Pancreas (tissue), 10 donors: ENCODE measurements at places on chromosomes 16 and 17. TPM values are rescaled to one million over a fixed set of nuclear protein-coding genes. Genes with fewer than 3 reads are reported as not detected.

The C16orf96 gene
- 0.28 TPM for total RNA-seq

DNA sequence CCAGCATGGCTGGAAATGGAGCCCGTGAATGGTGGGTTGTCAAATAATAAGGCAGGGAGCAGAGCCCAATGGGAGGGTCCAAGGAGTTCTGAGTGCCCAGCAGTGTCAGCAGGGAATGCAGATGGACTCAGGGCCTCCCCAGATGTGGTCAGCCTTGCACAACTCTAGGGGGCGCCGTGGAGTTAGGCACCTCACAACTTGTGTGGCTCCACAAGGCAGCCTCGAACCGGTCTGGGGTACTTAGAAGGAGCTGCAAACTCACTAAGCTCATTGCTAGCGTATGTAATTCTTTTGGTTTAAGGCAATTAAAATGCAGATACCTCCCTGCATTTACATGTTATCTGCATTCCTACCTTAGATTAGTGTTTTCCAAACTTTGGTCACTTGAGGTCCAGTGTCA lies 18.1 kb downstream of the IRF8 start:
- peaks cover 6% of the 10 kb centered on the region for H3K4me1 ChIP-seq
- H3K27ac ChIP-seq = no peak overlapping the region
- no peaks in the 10 kb centered on the region for H3K27me3 ChIP-seq

DNA sequence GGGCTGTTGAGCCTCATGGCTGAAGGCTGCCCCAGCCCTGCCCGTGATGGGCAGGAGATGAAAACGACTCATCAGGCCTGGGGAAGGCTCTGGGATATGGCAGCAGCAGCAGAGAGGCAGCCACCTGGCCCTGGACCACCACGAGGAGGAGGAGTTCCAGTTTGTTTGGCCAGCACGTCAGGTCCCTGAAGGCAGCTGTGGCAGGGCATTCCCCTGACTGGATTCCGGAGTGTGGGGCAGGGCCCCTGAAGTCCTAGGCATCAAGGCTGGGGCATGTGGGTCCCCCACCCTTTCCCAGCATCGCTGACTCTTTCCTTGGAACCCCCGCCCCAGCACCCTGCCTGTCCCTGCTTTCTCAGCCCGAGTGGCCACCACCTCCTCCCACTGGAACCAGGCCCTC lies 197.4 kb downstream of the ZNF423 start:
- no peaks in the 10 kb centered on the region for H3K4me1 ChIP-seq
- H3K4me3 ChIP-seq = no peak overlapping the region
- H3K27me3 ChIP-seq = no peaks in the 10 kb centered on the region
- H3K36me3 ChIP-seq = no peaks in the 10 kb centered on the region

GRCh38 chr16:86716649-86717048 lies 138.3 kb downstream of the FOXL1 start:
- H3K27me3 ChIP-seq = no peaks in the 10 kb centered on the region
- no peak for DNase-seq
- H3K27ac ChIP-seq = no peak overlapping the region
- no peaks in the 10 kb centered on the region for H3K4me1 ChIP-seq

DNA sequence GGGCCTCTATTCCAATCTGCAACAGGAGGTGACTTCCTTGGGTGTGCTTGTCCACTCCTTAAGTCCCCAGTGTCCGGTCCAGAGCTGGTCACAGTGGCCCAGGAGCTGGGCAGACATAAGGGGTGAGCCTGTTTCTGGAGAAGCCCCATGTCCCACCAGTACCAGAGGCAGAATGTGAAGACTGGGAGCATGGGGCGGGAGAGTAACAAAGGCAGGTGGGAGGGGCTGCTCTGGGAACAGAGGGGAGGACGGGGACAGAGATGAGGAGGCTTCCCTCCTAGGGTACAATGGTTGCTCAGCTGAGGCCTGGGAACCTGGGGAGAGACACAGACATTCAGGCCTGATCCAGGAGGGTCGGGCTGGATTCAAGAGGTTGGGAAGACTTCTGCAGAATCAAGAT lies 323.3 kb upstream of the TNRC6C start:
- DNase-seq = no peak
- no peak overlapping the region for H3K27ac ChIP-seq
- H3K4me3 ChIP-seq = no peak overlapping the region
- H3K27me3 ChIP-seq = no peaks in the 10 kb centered on the region
